ENCODE measurements at places on chromosomes 1 and 21.

DNA sequence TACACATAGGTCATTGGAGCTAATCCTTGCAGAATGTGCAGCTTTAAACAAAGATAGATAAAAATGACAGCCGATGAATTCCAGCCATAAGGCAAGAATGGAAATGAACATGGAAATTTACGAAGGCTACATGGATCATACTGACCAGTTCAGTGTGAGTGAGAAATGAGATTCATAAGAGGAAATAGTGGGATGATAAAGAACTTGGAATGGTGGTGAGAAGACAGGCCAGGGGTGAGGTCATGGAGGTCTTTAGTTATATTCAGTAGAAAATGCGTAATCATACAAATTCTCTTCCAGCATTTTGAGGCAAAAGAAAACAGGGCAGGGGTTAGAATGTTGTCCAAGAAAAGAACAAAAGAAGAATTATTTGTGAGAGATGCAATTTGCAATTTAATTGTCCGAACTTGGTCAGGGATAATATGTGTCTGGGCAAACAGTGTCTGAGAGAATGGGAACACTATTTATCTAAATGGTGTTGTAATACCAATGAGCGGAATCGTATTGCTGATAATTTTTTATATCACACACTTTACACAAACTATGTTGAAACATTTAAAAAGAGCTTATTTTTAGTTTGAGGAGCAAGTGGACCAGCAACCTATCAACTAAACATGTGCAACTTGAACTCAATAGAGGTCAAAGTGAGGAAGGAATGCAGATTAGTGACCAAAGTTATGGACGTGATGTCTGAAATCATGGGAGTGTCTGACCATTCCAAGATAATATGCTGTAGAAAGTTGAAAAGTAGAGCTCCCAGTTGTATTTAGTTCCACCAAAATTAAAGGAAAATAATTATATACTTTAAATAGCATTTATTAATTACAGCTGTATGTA lies 739.0 kb upstream of the NCAM2 start:
- DNase-seq = no peak

- no peak for DNase-seq
These were observed 84.1 kb upstream of the LBR start for GRCh38 chr1:225511828-225512381.

DNA sequence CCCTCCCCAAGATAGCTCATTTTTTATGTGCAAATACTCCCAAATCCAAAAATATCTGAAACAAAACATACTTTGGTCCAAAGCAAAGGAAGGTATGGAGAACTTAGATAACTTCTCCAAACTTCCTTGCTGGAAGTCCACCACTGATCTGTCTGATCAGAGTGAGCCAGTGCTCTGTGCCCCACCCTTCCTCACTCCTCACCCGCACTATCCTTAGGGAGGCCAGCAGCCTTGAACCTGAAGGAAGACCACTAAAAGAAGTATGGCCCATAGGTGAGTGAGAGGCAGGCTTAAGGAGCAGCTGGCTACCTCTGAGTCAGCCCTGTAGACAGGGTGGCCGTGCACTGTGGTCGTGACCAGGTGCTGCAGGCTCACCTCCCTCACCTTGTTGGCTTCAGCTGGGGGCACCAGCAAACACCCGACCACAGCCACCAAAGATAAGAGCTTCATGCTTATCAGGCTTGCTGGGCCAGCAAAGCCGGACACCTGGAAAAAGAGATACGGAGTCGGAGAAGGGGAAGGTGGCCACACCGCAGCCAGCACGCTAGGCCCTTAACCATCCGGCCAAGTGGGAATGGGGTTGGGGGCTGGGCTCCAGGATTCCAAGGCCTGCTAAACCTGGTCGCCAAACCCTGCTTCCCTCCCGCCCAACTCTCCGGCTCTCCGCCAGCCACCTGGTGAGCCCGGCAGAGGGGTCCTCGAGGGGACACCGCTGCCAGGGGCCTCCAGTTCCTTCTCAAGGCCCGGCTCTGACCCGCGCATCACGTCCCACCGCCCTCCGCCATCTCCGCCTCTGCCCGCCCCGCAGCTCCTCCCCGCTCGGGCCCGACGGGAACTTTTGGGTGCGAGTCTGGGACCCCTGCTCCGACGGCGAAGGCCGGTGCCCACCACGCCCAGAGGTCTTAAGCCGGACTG lies 543 bp downstream of the TMEM9 start:
- no peak for DNase-seq

- DNase-seq = no peak
These were observed 11.9 kb downstream of the KRTAP10-1 start for GRCh38 chr21:44527983-44528633.

GRCh38 chr1:67110352-67110751 lies 24.4 kb downstream of the C1orf141 start:
- DNase-seq = no peak

- no peak for DNase-seq
These were observed 14.1 kb downstream of the TATDN3 start for GRCh38 chr1:212805767-212806166.

DNA sequence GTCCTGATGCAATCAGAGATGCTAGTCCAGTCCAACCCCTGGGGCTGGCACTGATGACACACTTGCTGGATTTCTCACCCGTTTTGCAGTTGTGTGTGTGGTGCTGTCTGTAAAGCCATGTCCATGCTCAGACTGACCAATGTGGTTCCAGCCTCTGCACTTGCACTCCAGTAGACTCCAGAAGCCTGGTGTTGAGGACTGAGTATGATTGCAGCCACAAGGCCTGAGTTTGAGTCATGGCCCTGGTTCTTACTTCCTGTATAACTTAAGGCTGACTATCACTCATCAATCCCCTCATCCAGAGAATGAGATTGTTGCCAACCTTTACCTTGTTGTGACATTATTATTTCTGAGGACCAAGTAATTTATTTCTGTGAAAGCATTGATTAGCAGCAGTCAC lies 34.8 kb upstream of the IKBKE start:
- DNase-seq = no peak

- no peak for DNase-seq
These were observed 40.1 kb downstream of the CACNA1S start for GRCh38 chr1:201072149-201072548.

DNA sequence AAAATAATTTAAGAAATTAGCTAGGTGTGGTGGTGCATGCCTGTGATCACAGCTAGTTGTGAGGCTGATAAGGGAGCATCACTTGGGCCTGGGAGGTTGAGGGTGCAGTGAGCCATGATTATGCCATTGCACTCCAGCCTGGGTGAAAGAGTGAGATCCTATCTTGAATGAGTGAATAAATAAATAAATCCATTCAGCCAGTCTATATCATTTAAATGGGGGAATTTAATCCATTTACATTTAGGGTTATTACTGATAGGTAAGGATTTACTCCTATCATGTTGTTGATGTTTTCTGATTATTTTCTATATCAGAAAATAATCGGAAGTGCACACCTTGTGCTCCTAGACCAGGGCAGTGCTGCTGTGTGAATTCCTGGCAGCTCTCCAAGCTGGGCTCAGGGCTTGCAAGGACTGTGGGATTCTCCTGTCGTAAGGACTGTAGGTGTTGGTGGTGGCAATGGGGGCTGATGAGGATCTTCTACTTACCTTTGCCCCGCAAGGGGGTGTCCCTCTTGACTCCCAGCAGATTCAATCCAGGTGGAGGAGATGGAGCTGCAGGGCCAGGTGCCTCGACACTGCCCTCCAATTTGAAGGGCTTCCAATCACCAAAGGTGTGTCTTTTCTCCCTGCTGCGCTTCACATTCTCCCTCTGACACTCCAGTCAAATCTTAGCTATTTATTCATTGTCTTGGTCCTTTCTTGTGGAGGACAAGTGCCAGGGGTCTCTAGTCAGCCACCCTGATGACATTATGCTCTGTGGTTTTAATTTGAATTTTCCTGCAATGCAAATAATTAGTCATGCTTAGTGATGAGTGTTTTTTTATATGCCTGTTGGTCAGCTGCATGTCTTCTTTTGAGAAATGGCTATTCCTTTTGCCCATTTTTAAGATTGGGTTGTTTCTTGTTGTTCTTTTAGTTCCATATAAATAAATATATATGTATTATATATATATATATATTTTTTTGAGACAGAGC lies 14.1 kb upstream of the TRAPPC10 start:
- DNase-seq = no peak

- DNase-seq = no peak
These were observed 36.0 kb downstream of the LEPR start for GRCh38 chr1:65456481-65456880.

Measured in GM04503 (cell line).